ENCODE measurements at places on chromosomes 7 and 10. TPM values are rescaled to one million over a fixed set of nuclear protein-coding genes. Genes with fewer than 3 reads are reported as not detected.

USP6NL gene
- 12.9 TPM for total RNA-seq

PHKG1 gene
- total RNA-seq: not detected

GPR15LG gene
- not detected for total RNA-seq

PTPRN2 gene
- total RNA-seq: 12.1 TPM

SEMA3D gene
- total RNA-seq: 3.2 TPM

ABCB1 gene
- total RNA-seq: 42.0 TPM

CRYGN gene
- total RNA-seq: not detected

MARCHF5 gene
- total RNA-seq: 12.8 TPM

PPA1 gene
- total RNA-seq: 198 TPM

SLIT1 gene
- not detected for total RNA-seq

MYOZ1 gene
- not detected for total RNA-seq

TDRD1 gene
- total RNA-seq: not detected

LIPM gene
- total RNA-seq: not detected

RBP3 gene
- total RNA-seq: not detected

ORAI2 gene
- total RNA-seq: 65.9 TPM

CBX3 gene
- total RNA-seq: 115 TPM

ADAM12 gene
- 0.20 TPM for total RNA-seq

ZNF736 gene
- 2.7 TPM for total RNA-seq

TMEM140 gene
- 23.1 TPM for total RNA-seq

EPO gene
- not detected for total RNA-seq

SMKR1 gene
- 1.2 TPM for total RNA-seq

KEL gene
- not detected for total RNA-seq

DOCK4 gene
- total RNA-seq: 48.5 TPM

SORCS1 gene
- not detected for total RNA-seq

KIF11 gene
- 35.1 TPM for total RNA-seq

CAMK2B gene
- 0.20 TPM for total RNA-seq

KNDC1 gene
- total RNA-seq: 0.13 TPM

VSTM2A gene
- not detected for total RNA-seq

STAG3 gene
- total RNA-seq: 0.13 TPM

AKR1B15 gene
- not detected for total RNA-seq

MPLKIP gene
- 76.5 TPM for total RNA-seq

TRIM56 gene
- 11.8 TPM for total RNA-seq

KRIT1 gene
- total RNA-seq: 24.8 TPM

LDB1 gene
- 16.5 TPM for total RNA-seq

ABI1 gene
- total RNA-seq: 44.2 TPM

FGL2 gene
- total RNA-seq: 0.25 TPM

SUN3 gene
- not detected for total RNA-seq

IKZF1 gene
- total RNA-seq: not detected

FOXI2 gene
- total RNA-seq: not detected

TMEM139 gene
- not detected for total RNA-seq

GLCCI1 gene
- 0.54 TPM for total RNA-seq

PROSER2 gene
- 26.4 TPM for total RNA-seq

TES gene
- 93.7 TPM for total RNA-seq

WASHC2C gene
- total RNA-seq: 35.1 TPM

CALHM3 gene
- not detected for total RNA-seq

MEST gene
- 1.0 TPM for total RNA-seq

RAB19 gene
- total RNA-seq: not detected

ODAD2 gene
- 1.7 TPM for total RNA-seq

FKBP14 gene
- total RNA-seq: 15.9 TPM

NRP1 gene
- total RNA-seq: 134 TPM

FAM221A gene
- total RNA-seq: 2.8 TPM

HOXA10 gene
- 6.5 TPM for total RNA-seq

C10orf90 gene
- not detected for total RNA-seq

CUEDC2 gene
- 74.5 TPM for total RNA-seq

JAKMIP3 gene
- total RNA-seq: not detected

TCAF2 gene
- 16.5 TPM for total RNA-seq

SPAG6 gene
- total RNA-seq: not detected

Measured in mammary microvascular endothelial cell (primary cell).